Activated naive CD4-positive, alpha-beta T cell (primary cell): ENCODE measurements at places on chromosomes 5 and 9.

GRCh38 chr5:8984386-8984785, 561.5 kb downstream of the SEMA5A start:
- no peak for DNase-seq

DNA sequence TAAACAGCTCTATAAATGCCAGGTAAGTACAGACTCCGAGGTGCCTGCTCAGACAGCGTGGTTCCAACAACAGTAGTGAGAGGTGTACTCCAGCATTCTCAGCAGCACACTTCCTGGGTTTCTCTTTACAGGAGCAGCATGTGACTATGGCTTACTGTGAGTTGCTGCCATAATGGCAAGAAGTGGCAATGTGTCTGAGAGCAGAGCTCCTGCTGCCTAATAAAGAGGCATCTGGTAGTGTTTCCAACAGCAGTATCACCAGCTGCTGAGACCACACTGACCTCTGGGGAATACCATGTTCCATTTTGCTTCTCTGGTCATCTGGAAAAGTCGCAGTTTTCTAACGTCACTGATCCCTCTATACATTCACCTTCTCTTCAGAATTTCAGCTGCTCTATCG, 398.2 kb downstream of the SLCO4C1 start:
- DNase-seq: no peak

DNA sequence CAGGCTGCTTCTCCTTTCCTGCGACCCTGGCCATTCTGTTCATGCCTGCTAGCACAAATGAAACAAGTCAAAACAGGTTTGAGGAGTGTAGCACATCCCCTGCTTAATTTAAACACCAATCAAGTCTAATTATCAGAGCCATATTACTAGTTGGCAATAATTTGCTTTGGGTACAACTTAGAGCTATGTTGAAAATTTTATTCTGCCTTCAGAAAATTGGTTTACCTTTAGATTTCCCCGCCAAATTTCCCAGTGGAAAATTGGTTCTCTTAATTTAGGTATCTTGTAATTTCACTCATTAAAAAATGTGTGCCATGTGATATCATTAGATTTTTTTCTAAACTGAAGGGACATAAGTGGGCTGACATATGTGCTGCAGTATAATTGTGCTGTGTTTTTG, 265.8 kb downstream of the MAST4 start:
- DNase-seq: no peak

DNA sequence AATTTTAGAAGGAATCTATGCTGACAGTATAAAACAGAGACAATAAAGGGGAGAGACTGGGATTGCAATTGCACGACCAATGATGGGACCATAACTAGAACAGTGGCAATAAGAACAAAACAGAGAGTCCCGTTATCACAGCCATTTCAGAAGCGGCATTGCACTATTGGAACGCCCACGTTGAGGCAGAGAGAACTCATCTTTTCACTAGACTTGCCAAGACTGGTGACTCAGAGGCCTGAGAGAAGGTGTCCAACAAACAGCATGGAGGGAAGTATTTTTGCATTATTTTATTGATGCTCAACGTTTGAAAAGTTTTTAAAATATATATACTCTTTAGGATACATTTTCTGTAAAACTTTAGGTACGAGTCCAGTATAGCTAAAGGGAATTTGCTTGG, 737.7 kb downstream of the TLE1 start:
- DNase-seq: no peak

DNA sequence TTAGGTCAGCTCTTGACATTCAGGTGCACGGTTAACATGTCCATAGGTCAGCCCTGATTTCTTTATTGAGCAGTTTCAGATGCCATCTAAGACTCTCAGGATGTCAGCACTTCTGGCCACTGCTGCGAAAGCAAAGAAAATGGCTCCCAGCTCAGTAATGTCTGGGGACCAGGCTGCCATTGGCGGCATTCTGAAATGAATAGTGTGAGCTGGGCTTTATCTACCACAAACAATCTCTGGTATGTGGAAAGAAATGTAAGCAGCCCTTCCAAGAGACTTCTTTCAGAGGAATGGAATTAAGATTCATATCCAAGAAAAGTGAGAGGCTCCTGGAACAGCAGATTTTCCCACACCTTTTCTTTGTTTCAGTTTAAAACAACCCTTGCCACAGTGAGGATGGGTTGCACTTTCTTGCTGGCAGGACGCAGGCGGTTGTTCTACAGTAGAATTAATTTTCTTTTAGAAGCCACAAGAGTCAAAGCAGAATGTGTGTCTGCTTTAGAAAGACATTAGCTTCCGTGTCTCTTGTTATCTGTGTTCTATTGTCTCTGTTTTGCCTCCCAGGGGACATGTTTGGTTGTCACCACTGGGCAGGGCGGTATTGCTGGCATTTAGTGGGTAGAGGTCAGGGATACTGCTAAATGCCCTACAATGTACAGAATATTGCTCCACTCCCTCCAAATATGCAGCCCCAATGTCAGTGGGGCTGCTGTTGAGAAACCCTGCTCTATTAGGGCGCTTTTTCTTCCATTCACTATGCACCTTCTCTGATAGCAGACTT, 149.9 kb upstream of the ANKH start:
- DNase-seq: no peak

DNA sequence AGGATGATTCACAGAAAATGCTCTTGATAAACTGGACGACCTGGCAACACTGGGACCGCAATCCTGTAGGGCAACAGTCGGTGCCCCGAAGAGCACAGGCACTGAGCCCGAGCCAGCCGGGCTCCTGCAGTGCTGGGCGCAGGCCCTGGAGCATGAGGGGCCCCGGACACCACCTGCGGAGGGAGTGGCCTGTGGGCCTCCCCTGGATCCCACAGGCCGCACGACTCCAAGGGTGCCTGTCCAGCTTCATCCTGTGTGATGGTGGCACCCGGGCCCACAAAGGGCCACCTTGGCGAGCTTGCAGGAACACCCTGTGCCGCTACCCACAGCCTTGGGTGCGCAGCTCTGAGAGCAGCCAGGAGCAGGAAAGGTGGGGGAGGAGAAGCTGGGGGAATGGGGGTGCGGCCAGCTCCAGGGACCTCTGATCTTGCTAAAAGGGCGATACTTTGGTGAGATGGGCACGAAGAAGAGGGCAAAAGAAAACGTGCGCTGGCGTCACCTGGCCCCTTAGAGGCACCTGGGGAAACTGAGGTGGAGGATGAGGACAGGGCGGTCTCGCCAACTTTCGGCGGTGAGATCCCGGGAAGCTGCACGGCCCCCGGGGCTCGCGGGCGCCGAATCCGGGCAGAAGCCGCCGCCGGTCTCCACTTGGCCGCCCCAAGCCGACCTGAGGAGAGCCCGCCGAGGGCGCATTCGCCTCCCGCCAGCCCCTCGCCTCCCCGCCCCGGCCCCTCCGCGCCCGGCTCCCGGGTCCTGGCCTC, 722 bp downstream of the TBC1D9B start:
- DNase-seq: no peak

GRCh38 chr9:36263683-36264082, 5.4 kb upstream of the GNE start:
- no peak for DNase-seq

DNA sequence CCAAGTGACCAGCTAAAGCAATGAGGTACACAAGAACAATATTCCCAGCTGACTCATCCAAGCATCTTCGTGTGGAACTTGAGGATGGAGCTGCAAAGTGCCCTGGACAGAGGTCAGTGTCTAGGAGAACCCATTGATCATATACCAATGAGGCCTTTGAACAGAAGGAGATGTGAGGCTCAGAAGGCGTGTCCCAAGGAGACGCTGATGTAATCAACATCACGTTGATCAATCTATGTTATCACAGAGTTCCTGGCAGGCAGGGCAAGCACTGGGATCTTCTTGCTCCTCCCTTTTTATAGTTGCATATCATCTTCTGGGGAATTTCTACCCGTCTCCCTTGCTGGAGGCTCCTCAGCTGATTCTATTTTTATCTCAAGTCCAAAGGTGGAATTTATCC, 163.4 kb downstream of the TRPM6 start:
- DNase-seq: no peak

DNA sequence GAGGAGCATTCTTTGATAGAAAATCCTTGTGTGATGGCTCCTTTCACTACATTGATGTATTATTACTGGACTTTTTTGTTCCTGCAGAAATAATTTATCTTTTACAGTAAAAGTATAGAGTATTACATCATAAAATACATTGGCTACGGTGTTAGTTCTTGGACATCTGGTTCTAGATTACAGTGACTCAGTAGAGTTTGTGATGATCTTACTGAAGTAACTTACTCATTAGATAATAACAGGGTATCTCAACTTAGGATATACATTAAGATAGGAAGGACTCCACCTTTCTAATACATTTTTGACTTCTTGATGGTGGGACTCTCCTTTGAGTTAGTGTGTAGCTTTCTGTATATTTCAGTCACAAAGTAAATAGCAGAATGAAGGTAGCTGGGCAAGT, 59.1 kb downstream of the ZNF462 start:
- no peak for DNase-seq

GRCh38 chr9:115808695-115809094, 344.9 kb upstream of the PAPPA start:
- no peak for DNase-seq

- no peak for DNase-seq
Measured at GRCh38 chr9:19431361-19432171, 22.8 kb downstream of the ACER2 start.

DNA sequence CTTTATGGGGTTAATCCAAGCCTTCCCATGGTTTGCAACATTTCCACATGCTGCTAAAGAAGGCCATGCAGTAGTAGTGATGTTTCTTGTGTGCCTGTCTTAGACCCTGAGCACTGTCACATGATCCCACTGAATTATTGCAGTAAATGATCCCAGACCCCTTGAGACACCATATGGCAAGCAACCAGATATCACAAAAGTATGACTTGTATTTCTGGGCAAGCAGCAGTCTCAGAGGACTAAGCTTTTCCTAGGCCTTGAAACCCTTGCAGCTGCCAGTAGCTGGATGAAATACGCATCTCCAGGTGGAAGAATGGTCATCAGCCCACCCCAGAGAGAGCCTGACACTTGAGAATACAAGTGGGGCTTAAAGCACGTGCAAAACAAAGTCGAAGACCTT, 41.8 kb downstream of the CDO1 start:
- no peak for DNase-seq

- DNase-seq: no peak
Measured at GRCh38 chr5:138303372-138303771, 28.2 kb downstream of the CDC25C start.

- no peak for DNase-seq
Measured at GRCh38 chr5:119279093-119279492, 76.7 kb upstream of the TNFAIP8 start.

DNA sequence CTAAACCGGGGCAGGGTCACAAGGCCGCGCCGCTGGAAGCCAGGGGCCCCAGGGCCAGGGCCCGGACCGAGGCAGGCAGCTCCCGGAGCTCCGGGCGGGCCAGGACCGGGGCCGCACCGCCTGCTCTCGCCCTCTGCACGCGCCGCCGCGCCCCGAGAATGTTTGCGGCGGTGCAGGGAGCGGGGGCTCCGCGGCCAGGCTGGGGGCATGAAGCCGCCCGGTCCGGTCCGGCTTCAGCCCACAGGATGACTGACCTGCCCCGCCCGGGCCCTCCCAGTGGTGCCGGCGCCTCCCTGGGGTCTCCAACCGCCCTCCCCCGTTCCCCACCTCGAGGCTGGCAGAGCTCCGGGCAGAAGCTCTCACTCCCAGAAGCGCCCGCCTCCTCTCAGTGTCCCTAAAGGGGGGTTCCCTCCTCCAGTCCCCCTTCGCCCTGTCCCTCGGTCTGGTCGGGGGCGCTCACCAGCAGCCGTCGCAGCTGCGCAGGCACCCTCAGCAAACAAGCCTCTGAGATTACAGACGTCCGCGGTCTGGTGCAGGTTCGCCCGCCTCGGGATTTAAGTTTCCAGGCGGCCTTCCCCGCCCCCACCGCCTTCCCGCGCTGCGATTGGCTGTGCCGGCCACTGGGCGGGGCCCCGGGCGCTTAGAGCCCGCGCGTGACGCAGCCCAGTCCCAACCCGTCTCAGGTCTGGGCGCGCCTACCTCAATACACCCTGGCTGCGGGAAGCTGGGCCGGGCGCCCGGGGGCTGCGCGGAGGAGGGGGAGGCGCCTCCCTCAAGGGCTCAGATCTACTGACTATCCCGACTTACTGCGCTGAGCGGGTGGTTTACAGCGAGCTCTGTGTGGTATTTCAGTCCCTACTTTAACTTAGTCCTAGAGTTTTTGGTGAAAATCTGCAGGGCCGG, at the start of gene CTSV:
Gene CTSV, minus strand, starts transcription at position 532 of the 903 bp plus-strand sequence. CDS start 1,099 bp downstream, outside the sequence.
- DNase-seq: peak; percentile 22

GRCh38 chr5:94080390-94080789, 339.0 kb upstream of the POU5F2 start:
- DNase-seq: no peak

- DNase-seq: no peak
Measured at GRCh38 chr5:118902656-118903438, 85.5 kb downstream of the DTWD2 start.

DNA sequence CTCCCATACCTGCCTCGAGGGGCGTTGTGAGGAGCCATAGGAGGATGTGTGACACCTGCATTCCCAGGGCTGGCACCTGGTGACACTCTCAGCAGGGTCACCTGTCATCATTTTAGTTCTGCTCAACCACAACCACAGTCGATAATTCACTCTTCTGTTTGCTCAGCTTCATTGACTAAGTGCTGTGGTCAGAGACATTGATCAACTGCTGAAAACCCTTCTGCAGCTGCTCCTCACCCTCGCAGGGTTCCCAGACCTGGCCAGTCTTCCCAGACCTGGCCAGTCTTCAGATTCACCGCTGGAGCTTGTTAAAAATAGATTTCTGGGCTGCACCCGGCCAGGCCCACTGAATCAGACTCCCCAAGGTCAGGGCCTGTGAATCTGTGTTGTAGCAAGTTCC, 92.8 kb downstream of the MVB12B start:
- DNase-seq: no peak

GRCh38 chr5:1204693-1205242, 3.4 kb downstream of the SLC6A19 start:
- DNase-seq: no peak

DNA sequence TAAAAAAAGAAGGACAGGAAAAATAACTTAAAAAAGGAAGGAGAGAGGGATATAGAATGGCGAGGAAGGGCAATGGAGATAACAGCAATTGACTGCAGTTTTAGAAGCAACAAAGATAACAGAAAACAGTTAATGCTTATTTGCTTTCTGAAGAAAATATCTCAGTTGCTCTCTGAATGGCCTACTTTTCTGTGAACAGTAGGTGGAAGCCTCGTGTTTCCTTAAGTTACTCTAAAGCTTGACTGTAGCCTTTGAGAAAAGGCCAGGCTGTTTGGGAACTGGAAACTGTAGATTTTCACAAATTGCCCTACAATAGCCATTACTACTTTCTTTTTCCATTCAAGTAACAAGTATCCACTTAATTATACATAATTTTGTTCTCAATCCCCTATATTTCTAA, 404.5 kb downstream of the YTHDC2 start:
- no peak for DNase-seq
